ENCODE measurements at places on chromosomes 4 and X.

GRCh38 chr4:41029098-41029497, 185.2 kb downstream of the APBB2 start:
- DNase-seq, result no peak

DNA sequence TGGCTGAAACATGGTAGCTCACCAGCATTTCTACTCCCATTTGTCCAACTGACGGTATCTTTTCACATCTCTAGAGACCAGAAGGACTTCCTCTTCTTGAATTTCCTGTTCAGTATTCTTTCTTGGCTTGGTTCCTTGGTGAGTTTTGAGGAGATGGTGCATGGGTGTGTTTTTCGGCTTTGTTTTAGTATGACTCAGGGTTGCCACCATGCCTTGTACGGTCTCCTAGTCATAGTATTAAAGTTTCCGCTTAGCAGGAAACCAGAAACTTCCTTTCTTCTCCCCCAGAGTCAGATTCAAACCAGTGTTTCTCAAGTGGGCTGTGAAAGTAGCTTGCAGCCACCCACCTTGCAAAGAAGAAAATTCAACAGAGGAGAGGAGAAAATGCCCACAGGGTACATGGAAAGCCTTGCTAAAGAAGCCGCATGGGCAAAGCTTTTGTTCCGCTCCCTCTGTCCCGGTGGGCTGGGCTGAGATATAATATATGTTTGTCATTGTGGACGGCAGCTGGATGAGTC, 5.7 kb downstream of the CD99 start:
- DNase-seq, result no peak

DNA sequence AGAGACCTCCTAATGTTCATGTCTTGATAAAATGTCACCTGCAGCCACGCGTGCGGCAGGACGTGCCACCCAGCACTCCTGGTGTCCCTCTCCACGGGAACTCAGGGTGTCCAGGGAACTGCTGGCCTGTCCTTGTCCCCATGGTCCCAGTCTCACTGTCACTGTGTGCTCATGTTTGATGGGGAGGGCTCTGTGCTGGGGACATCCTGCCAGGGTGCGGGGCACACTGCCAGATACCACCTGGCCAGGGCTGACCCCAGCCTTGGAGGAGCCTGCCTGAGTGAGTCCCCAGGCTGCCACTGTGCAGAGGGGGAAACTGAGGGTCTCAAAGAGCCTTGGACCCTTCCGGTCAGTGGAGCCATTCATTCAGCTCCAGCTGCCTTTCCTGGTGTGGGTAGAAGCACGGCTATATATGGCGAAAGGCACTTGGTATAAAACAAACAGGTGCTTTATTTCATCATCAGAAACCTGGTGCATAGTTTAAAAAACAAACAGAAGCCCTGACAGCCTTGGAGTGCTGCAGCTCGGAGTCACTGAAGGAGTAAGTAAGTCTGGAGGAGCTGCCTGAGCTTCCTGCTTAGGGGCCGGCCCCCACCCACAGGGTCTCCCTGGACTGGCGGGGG, 33.0 kb downstream of the NOP14 start:
- DNase-seq, result no peak

DNA sequence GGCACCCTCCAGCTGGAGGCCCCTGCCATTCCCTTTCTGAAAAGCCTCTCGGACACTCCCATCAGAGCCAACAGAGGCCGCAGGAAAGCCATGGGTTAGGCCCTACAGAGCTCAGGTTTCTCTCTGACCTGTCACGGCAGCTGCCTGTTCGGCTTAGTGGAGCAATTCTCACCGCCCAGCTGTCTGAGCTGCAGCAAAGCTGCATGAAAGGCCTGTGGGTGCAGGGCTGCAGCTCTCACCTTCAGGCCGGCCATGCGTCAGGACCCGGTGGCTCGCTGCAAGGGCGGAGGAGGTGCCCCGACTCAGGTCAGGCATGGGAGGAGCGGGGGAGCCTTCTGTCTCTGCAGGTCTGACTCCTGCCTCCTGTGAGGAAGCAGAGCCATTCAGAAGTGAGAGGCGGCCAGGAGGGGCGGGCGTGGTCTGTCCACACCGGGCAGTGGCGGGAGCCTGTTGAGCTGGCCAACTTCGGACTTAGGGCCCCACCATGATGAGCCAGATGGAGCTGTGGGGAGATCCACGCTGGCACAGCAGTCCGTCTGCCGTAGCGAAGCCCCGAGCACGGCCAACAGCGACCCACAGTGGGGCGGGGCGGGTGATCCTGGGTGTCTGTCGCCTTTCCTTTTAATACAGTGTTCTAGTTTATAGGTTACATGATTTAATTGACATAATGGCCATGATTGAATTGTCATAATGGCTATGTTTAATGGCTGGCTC, 23.4 kb downstream of the PDE6B start:
- no peak for DNase-seq

DNA sequence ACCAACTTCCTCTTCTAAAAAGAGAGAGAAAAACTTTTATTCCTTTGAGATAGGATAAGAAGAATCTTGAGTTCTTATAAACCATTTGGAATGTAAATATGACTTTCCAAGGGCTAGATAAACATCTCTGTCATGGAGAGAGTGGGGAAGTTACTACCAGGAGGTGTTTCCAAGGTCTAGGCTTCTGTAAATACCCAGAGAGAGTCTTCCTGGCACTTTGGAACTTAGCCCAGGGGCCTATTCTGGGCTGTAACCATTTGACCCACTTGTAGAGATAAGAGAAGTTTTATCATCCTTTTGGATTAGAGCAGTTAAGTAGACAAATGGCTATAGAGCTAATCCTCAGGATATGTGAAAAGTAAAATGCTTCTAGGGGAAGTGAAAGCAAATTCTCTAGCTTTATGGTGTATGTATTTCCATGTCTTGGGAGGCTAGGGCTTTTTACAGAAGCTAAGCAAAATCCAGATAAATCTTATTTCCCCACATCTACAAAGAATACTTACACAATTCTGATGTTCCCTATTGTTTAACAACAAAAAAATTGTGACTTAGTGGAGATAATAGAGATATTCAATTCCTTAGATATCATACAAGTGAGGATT, 51.1 kb downstream of the MCUB start:
- DNase-seq, result no peak

- DNase-seq, result no peak
Measured at GRCh38 chrX:47171996-47172395, 21.6 kb upstream of the UBA1 start.

DNA sequence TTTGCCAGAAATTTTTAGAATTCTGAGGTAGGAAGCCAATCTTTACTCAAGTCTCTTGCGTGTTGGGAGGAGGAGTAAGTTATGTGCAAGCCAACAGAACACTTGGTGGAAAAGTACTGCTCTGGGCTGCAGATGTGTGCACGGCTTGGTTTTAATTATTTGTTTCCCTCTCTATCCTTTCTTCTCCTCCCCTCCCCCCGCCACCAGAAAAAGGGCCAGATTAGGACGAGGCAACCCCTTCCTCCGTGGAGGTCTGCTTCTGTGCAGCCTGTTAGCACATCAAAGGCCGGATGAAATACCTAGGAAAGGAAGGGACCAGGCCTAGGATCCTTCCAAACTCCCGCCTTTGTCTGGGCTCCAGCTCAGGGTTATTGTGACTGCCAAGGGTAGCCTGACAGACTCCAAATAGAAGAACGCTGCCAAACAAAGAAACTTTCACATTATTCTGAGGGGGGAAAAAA, 1.0 kb upstream of the PGRMC1 start:
- no peak for DNase-seq

GRCh38 chr4:185120631-185120946, 22.5 kb upstream of the SLC25A4 start:
- no peak for DNase-seq

- no peak for DNase-seq
Measured at GRCh38 chr4:110613745-110614144, 9.1 kb downstream of the PITX2 start.

DNA sequence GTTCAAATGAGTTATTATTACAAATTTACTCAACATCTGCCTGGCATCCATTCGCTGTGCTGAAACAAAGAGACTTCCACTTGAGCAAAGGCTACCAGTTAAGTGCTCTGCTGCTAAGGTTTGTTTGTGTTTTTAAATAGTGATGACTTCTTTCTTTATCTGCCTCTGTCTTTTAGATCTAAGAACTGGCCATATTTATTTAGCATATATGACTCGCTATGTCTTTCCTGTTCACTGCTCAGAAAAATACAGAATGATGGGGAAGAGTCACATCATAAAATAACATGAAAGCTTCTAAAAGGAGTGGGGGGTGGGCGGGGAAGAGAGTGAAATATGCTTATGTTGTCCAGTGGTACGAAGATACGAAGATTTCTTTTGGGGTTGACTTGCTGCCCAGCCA, 322.2 kb downstream of the GPAT3 start:
- DNase-seq, result no peak

- no peak for DNase-seq
Measured at GRCh38 chr4:89001647-89002445, 55.1 kb downstream of the FAM13A start.

DNA sequence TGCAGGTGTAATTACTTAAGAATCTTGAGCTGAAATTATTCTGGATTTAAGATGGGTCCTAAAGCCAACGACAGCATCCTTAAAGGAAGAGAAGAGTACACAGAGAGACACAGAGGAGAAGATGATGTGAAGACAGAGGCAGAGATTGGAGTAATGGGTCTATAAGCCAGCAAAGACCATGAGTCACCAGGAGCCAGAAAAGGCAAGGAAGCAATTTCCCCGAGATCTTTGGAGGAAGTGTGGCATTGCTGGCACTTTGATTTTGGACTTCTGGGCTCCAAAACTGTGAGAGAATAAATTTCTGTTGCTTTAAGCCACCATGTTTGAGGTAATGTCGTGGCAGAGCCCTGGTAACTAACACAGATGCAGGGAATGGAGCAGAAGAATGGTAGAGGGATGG, 32.4 kb upstream of the LGI2 start:
- DNase-seq, result no peak

DNA sequence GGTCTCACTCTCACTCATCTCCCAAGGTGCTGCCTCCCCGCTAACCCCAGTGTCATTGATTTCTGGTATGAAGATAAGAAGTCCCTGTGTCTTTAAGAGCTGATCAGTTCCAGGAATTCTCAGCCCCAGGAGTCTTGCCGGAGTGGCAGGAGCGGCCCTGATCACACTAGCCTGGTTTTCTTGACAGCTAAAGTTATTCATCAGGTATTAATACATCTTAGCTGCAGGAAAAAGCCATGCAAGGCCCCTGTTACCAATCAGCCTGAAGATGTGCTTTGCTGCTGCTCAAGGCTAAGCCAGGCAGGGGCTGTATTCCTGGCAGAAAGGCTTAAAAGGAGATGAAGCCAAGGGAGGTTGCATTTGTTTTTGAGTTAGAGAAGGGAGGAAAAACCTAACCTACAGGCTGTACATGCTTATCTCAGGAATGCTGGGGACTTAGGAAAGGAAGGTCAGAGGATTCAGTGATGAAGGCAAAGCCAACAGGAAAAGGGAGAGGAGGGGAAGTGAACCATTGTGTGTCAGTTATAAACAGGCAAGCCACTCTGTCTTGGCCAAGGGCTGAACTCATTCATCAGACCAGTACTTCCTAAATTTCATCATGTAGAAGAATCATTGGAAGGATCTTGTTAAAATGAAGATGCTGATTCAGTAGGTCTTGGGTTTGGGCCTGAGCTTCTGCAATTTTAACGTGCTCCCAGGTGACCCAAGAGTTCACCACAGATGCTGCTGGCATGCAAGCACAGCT, 8.6 kb downstream of the SRPX start:
- no peak for DNase-seq

DNA sequence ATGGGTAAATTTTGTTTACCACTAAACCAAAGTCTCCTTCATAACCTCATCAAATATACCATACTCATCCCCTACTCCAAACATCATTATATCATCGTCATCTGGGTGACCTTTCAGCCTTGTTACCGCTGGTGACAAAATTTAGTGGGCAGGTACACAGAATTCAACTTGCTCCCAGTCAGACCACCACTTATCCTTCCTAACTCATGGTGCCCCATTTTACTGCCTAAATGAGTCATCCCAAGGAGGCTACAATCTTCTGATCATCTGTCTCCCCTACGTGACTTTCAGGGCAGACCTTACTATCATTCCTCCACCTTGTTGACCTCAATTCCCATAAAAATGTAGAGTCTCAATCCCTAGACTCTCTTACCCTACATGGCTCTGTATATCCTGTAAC, 49.6 kb downstream of the DCHS2 start:
- DNase-seq, result no peak
